ENCODE measurements at places on chromosomes 12 and 14.
A peak's percentile ranks its signal among the peaks of the same experiment; 100 is the strongest.

GRCh38 chr14:100593751-100594624 lies 6.8 kb upstream of the BEGAIN start:
- DNase-seq: peak; percentile 66

DNA sequence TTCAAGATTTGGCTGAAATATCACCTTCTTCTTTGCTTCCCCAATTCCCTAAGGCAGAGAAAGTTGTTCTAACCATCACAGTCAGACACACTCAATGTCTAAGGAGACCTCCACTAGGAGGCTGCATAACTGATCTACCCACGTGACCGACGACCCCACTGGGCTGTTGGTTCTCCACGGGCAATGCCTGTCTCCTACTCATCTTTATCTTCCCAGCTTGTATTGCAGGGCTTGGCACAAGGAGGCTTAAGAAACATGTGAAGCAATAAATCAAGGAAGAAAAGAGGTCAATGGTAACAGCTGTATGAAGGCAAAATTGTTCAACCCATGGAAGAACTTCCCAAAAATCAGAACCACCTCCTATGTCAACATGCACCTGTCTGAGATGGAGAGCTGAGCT lies 27.1 kb downstream of the NT5DC3 start:
- DNase-seq: no peak

- no peak for DNase-seq
These were observed 77.2 kb downstream of the BHLHE41 start for GRCh38 chr12:26047401-26048226.

- DNase-seq: no peak
These were observed 1.4 kb downstream of the RIMBP2 start for GRCh38 chr12:130714591-130715149.

GRCh38 chr12:22047494-22047893 lies 1.5 kb downstream of the CMAS start:
- DNase-seq: no peak

DNA sequence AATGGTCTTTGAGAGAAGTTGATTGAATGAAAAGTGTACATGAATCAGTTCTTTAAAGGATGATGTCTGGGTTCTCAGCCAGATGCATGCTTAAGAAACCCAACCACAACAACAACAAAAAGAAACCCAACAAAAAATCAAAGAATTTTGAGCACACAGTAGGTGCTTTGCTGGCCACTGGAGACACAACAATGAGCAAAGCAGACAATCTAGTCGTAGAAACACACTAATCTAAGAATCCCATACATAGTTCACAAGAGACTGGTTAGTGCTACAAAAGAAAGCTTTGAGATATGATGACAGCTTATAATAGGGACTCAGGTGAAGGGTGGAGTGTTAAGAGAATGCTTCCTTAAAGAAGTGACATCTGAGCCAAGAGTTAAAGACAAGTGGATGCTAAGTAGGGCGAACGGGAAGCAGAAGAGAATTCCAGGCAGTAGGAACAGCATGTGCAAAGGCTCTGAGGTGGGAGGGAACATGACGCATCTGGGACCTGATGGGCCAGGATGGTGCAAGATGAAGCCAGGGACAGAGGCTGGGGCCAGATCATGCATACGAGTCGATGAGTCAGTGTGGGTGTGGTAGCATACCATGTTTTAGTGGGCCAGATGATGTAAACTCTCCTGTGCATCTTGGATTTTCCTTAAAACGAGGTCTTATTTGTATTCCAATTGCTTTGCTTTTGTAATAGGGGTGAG lies 4.6 kb upstream of the HIP1R start:
- peak; percentile 93 for DNase-seq

GRCh38 chr14:68942296-68943035 lies 36.6 kb downstream of the ACTN1 start:
- no peak for DNase-seq

- no peak for DNase-seq
These were observed 26.4 kb upstream of the MED13L start for GRCh38 chr12:116303929-116304328.

DNA sequence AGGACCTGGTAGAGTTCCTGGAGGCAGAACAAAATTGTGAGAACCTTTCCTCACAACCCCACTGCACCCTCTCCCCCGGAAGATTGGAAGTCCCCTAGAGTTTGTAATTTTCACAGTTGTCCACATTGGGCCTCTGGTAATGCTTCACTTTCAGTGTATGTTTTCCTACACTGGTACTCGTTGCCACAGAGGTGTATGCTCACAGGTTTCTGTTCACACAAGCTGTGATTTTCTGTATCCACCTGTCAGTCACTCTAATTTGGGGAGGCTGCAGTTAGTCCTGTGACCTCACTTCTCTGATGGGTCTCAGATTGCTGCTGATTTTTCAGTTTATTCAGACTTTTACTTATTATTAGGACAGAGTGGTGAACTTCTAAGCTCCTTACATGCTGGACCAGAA lies 66.4 kb upstream of the BMP4 start:
- no peak for DNase-seq

DNA sequence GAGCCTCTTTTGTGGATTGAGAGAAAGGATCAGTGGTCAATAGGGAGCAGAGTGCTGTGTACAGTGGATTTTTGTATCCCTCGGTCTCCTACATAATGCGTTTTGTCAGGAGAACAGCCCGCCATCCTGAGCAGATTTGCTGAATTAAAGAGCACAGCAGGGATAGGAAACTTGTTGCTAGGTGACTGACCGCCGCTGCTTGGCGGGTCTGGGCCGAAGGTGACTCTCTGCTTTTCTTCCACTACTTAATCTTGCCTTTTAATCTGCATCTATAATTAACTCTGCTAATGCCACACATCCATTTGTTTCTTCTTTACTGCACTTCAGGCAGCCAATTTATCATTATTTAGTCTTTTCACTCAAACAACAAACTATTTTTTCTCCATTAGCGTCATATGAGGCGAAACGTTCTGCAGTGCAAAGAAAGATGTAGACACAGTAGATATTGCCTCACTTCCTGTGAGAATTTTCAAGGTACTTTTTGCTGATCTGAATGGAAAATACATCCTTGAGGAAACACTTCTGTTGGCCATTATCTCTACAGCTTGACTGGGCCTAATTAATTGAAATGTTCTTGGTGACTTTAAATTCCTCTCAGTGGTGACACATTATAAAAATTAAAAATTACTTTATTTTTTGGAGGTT lies 108.0 kb downstream of the PPM1A start:
- no peak for DNase-seq

GRCh38 chr14:76647697-76648298 lies 113.5 kb upstream of the VASH1 start:
- DNase-seq: no peak

DNA sequence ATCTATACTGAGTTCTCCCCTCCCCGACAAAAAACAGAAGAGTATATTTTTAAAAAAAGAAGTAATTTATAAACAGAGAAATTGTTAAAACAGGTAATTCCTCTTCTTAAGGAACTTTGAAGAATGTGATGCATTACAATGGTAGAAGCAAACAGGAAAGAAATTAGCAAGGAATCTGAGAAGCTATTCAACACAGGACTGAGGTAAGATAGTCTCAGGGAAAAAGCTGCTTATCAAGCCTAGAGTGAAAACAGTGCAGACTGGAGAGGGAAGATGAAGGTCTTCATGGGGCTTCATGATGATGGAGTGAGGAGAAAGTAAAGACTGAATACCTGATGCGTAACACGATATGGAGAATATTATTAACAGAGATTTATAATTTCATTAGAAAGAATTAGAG lies 880.0 kb downstream of the SLC16A7 start:
- DNase-seq: no peak

- DNase-seq: no peak
These were observed 9.6 kb downstream of the PRKAG1 start for GRCh38 chr12:49008943-49009342.

DNA sequence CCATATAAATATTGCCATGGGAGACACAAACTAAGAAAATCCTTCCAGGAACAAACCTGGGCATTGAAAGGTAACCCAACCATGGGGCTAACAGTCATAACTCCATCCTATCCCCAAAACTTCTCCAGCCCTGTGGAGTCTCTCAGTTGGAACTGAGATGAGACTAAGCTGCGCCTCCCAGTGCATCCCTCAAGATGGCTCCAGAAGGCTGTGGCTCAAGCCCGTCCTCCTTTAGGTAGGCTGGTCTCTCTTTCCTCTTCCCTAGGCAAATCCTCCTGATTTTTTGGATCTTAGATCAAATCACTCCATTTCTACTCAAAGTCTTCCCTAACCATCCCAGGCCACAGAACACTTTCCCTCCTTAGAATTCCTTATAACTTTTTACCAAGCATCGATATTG lies 364.3 kb upstream of the CCDC196 start:
- no peak for DNase-seq

DNA sequence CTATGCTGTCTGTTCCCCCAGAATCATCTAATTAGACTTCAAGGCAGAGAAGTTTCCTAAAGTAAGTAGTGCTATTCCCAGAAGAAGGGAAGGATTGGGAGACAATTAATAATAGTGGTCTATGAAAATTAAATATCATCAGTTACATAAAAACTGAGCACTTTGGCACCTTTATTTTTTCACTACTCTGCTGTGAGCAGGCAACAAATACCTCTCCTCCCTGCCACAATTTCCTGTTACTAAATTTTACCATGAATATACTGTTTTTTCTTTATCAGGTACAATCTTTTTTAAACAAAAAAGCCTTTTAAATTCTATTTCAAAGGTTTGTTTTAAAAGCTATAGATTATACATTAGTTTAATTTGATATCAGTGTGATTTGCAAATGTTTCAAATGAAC lies 29.4 kb upstream of the KRAS start:
- DNase-seq: no peak

DNA sequence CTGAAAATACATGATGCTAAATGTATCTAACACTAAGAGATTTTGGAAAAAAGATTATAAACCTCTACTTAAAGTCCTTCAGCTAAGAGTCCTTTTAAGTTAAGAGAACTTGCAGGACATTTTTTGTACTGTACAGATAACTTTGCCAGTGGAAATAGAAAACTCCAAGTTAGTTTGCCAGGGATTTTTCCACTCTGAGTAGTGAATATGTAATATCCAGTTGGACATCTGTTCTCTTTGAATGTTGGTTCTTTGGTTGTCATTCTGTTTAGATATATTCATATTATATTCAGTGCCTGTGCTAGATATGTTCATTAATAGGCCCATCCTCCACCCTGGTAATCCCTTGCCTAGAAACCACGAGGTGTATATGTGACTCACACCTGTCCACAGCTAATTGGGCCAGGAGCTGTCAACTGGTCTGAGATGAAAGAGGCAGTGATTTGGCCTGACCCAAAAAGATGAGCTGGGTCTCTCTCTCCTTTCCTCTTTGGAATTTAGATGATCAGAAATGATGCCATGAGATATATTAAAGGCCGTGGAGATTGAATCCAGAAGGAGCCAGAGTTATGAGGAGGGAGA lies 261.0 kb upstream of the LRIG3 start:
- no peak for DNase-seq

- DNase-seq: peak; percentile 54
These were observed 23.1 kb upstream of the RNASE12 start for GRCh38 chr14:20614038-20614840.

- no peak for DNase-seq
These were observed 27.8 kb downstream of the TBX3 start for GRCh38 chr12:114655934-114656749.

All from RWPE2 (cell line).